H1 (cell line): ENCODE measurements at places on chromosomes 4 and X. TPM values are rescaled to one million over a fixed set of nuclear protein-coding genes. Genes with fewer than 3 reads are reported as not detected.

DNA sequence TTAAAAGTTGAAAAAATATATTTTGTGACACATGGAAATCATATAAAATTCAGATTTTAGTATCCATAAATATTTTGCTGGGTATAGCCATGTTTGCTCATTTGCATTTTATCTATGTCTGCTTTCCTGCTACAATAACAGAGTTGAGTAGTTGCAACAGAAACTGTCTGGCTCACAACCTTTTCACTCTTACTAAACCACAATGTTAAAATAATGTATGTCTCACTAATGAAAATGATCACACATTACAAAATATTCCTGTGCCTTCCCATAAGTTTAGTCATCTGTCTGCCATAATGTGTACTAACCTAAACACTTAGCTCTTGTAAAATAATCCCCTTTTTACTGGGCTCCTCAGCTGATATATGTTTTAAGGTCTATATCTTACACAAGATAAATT lies 174.0 kb upstream of the PRPS2 start:
- DNase-seq, result no peak
- no peaks in the 10 kb centered on the region for H3K27me3 ChIP-seq
- no peaks in the 10 kb centered on the region for H3K4me1 ChIP-seq
- no peak overlapping the region for H3K4me3 ChIP-seq
- H3K27ac ChIP-seq, result no peak overlapping the region

- H3K27ac ChIP-seq, result no peak overlapping the region
- H3K27me3 ChIP-seq, result no peaks in the 10 kb centered on the region
- no peaks in the 10 kb centered on the region for H3K4me1 ChIP-seq
These were observed 1477.7 kb upstream of the IGFBP7 start for GRCh38 chr4:58587856-58588255.

DNA sequence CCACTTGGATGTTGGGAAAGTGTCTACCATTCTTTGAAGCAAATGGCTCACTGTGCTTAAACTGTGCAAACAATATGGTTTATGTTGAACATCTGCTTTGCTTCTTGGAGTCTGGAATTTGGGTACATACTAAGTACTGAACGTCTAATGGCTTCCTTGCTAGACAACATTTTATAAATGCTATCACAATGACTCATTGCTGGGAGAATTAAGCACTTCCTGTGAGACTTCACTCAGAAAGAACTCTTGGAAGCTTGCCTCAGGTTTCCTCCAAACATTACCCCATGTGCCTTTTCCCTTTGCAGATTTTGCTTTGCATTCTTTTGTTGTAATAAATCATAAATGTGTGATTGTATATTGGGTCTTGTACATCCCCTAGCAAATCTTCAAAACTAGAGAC lies 139.7 kb downstream of the PACRGL start:
- H3K4me1 ChIP-seq, result no peaks in the 10 kb centered on the region
- no peaks in the 10 kb centered on the region for H3K36me3 ChIP-seq
- H3K27me3 ChIP-seq, result no peaks in the 10 kb centered on the region
- no peak for DNase-seq

Gene TEC
- polyA plus RNA-seq, result 0.38 and 0.73 TPM in 2 replicates

DNA sequence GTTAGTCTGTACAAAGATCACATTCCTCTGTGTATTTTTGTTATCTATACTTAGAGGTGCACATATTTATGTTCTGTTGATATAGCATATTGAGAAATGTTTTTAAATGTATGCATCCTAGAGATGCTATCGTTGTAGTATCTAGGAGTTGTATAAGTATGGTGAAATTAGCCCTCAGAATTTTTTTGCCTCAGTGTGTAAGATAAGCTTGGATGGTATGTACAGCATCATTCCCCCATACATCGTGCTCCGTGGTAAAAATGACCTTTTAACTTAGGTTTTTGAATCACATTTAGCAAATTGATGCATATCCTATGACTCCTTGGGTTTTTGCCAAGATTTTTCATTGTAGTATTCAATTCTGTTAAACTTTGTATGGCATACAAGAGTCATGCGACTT lies 113.5 kb downstream of the RPA4 start:
- H3K4me1 ChIP-seq, result no peaks in the 10 kb centered on the region
- no peak overlapping the region for H3K4me3 ChIP-seq
- H3K27ac ChIP-seq, result no peak overlapping the region
- DNase-seq, result no peak
- H3K36me3 ChIP-seq, result no peaks in the 10 kb centered on the region

- no peak overlapping the region for H3K4me3 ChIP-seq
- no peak for DNase-seq
- H3K4me1 ChIP-seq, result no peaks in the 10 kb centered on the region
These were observed 20.0 kb downstream of the CLCN3 start for GRCh38 chr4:169640261-169640870.

DNA sequence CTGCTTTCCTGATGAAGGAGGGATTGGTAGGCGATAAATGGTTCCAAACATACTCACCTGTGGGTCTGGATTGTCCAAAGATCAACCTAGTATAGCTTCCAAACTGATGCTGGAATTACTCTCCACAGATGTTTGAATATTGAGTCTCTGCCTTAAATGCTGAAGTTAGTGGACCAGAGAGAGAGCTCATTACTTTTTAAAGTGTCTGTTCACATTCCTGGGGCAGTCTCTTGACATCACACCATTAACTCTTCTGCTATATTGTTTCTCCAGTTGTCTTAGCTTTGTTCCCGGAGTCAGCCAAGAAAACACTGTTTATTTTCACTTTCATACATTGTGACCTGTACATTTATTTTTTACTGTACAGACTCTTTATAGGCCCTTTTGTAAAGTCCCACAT lies 35.4 kb downstream of the ARHGEF38 start:
- no peaks in the 10 kb centered on the region for H3K27me3 ChIP-seq
- H3K27ac ChIP-seq, result no peak overlapping the region
- no peaks in the 10 kb centered on the region for H3K36me3 ChIP-seq
- 0 out of 2 replicates have a peak, but pooled peaks cover 4% of the 10 kb centered on the region for H3K4me1 ChIP-seq

Gene C4orf50
- polyA plus RNA-seq, result 0.08 and 0.16 TPM in 2 replicates

DNA sequence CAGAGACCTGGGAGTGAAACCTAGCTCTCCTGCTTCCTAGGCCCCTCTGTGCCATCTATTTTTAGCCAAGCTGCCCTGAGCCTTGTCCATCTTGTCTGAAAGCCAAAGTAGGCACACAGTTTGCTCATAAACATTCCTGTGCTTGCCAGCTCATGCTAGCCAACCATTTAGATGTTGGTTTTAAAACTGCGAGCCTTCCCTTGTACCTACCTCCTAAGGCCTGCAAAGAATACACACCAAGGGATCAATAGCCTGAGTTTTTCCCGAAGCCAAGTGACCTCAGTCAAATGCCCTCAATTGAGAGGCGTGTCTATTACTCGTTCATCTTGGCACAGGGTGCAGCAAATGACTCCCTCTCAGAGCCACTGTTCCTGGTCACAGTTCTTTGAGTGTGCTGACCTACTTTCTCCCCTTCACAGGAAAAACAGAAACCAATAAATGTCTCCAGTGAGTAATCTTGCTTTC lies 48.5 kb downstream of the ZCCHC12 start:
- H3K27ac ChIP-seq, result no peak overlapping the region
- no peak for DNase-seq
- no peaks in the 10 kb centered on the region for H3K36me3 ChIP-seq
- H3K4me3 ChIP-seq, result no peak overlapping the region
- H3K27me3 ChIP-seq, result no peaks in the 10 kb centered on the region

Gene RIBC1
- polyA plus RNA-seq, result 0.41 and 0.46 TPM in 2 replicates

GRCh38 chr4:100023800-100024199 lies 73.7 kb upstream of the H2AZ1 start:
- H3K4me1 ChIP-seq, result peaks cover 2% of the 10 kb centered on the region
- H3K4me3 ChIP-seq, result no peak overlapping the region
- H3K27ac ChIP-seq, result no peak overlapping the region
- no peaks in the 10 kb centered on the region for H3K27me3 ChIP-seq
- DNase-seq, result no peak
- no peaks in the 10 kb centered on the region for H3K36me3 ChIP-seq

GRCh38 chr4:30117433-30117832 lies 602.7 kb upstream of the PCDH7 start:
- no peaks in the 10 kb centered on the region for H3K4me1 ChIP-seq
- no peaks in the 10 kb centered on the region for H3K36me3 ChIP-seq
- no peaks in the 10 kb centered on the region for H3K27me3 ChIP-seq

DNA sequence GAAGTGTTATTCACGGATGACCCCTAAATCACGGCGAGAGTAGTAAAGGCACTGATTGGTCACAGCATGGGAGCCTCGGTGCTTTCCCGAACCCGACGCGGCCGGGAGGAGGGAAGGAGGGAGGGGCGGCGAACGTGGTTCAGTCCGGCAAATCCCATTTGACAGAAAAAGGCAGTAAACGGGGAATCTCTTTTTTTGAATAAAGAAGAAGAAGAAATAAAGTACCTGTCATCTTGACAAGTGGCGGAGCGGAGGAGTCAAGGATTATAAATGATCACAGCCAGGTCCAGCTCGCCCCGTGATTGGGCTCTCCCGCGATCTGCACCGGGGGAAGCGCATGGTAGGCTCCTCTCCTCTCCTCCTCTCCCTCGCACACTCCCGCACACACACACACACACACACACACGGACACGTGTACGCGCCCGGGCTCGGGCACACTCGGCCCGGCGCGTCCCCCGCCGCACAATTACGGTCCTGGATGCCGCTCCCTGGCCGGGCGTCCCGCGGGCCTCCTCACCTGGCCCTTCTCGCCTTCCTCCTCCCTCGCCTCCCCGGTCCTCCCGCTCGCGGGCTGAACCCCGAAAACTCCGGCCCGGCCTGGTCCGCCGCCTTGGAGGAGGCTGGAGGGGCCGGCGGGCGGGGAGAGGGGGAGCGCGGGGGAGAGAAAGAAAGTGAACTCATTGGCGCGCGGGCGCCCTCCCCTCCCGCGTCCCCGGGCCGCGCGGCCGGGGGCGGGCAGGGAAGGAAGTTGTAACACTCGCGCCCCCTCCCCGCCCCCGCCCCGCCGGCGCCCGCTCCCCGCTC lies 99.2 kb upstream of the TENM3 start:
- DNase-seq, result no peak
- H3K4me1 ChIP-seq, result peaks cover 13% of the 10 kb centered on the region
- peak overlapping the region; percentile 85 for H3K27ac ChIP-seq
- H3K36me3 ChIP-seq, result no peaks in the 10 kb centered on the region

GRCh38 chr4:182089326-182089725 lies 153.9 kb upstream of the TENM3 start:
- peaks cover 3% of the 10 kb centered on the region; the same call in 1 of the 2 replicates for H3K4me1 ChIP-seq
- H3K27me3 ChIP-seq, result no peaks in the 10 kb centered on the region
- no peak overlapping the region for H3K4me3 ChIP-seq
- no peak for DNase-seq
- H3K36me3 ChIP-seq, result no peaks in the 10 kb centered on the region
- no peak overlapping the region for H3K27ac ChIP-seq

- peaks cover 6% of the 10 kb centered on the region; the same call in 1 of the 2 replicates for H3K4me1 ChIP-seq
- no peak overlapping the region for H3K27ac ChIP-seq
- peak; percentile 51 for DNase-seq
- no peaks in the 10 kb centered on the region for H3K36me3 ChIP-seq
- H3K27me3 ChIP-seq, result no peaks in the 10 kb centered on the region
- no peak overlapping the region for H3K4me3 ChIP-seq
These were observed 37.5 kb upstream of the ABCG2 start for GRCh38 chr4:88196013-88196365.

Gene SRPX2
- polyA plus RNA-seq, result not detected in 2 replicates

Gene CPEB2
- polyA plus RNA-seq, result 0.31 and 0.39 TPM in 2 replicates

GRCh38 chrX:1025413-1025812 lies 187.0 kb downstream of the CRLF2 start:
- no peak for DNase-seq
- H3K4me3 ChIP-seq, result no peak overlapping the region
- H3K36me3 ChIP-seq, result no peaks in the 10 kb centered on the region
- H3K27me3 ChIP-seq, result no peaks in the 10 kb centered on the region
- H3K4me1 ChIP-seq, result no peaks in the 10 kb centered on the region
